H1 (cell line): ENCODE measurements at places on chromosomes 3 and 15. TPM values are rescaled to one million over a fixed set of nuclear protein-coding genes. Genes with fewer than 3 reads are reported as not detected.

GRCh38 chr3:122268257-122269024, 56.6 kb upstream of the CSTA start:
- DNase-seq = no peak

Gene GLDN
- polyA plus RNA-seq = 0.16 and 0.24 TPM in 2 replicates

DNA sequence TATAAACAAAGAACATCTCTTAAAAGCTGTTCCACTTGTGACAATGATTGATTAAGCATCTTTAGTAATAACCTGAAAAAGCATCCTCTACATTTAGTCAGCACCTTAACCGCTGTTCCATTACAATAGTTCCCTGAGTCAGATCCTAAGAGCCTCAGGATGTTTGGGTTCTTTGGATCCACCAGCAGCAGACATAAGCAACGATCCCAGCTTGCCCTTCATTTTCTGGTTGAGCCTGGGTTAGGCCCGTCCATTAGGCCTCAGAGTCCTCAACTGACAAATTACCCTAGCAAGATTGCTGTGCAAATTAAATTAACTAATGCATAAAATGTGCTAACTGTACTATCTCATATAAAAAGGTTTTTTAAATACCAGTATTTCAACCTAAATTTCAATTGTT, 42.3 kb upstream of the ROBO1 start:
- DNase-seq = no peak

Gene PTH1R
- polyA plus RNA-seq = 0.57 and 1.9 TPM in 2 replicates

DNA sequence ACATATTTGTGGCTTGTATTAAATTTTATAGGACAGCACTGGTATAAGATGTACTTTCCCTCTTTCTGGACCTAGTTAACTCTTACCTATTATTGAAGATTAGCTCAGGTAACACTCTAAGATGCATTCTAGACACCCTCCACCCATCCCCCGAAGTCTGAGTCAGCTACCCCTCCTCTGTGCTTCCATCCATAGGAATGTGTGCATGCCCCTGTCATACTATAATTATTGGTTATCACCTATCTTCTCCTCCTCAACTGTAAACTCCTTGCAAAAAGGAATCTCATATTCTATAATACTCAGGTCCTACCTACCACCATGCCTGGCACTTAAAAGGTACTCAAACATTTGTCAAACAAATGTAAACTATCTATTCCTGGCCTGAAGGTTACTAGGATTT, 3.0 kb downstream of the PEAK1 start:
- DNase-seq = no peak

DNA sequence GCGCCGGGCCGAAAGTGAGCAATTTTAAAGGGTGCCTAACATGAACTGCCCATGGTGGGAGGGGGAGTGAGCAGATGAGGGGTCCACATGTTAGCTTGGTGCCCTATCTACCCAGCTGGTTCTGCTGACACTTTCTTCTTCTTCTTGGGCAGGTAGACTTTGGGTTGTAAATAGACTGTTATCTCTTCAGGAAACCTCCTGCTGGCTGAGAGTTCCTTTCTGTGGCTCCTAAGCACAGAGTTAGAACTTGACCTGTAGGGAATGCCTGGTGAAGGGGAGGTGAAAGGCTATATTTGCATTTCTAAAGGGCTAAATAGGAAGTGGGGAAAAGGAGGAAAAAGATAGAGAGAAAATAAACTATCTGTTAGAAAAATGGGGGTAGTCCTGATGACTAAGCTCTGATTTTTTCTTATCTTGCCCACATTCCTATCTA, 521.4 kb upstream of the TGFBR2 start:
- no peak for DNase-seq

Gene LTK
- polyA plus RNA-seq = 0.05 and 0.06 TPM in 2 replicates

DNA sequence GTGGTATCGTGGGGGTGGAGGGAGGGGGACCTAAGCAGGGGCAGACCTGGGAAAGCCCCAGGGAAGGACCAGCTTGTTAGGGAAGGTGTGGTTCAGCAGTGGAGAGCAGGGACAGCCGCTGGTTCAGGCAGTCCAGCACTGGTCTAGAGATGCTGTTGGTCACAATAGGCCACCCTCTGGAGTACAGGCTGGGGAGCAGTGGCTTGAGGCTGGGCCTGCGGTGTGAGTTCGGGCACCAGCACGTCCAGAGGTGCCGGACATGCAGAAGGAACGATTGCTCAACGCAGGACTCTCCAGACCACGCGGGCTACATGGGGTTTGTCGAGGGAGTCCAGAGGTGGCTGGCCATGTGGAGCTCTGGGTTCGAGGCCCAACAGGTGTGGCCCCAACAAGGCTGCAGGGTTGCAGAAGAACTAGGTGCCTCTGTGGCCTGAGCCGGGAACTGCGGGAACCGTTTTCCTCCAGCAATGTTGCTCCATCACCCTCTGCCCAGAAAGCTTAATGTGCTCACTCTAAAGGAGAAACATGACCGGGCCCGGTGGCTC, 143.9 kb downstream of the APBA2 start:
- no peak for DNase-seq

DNA sequence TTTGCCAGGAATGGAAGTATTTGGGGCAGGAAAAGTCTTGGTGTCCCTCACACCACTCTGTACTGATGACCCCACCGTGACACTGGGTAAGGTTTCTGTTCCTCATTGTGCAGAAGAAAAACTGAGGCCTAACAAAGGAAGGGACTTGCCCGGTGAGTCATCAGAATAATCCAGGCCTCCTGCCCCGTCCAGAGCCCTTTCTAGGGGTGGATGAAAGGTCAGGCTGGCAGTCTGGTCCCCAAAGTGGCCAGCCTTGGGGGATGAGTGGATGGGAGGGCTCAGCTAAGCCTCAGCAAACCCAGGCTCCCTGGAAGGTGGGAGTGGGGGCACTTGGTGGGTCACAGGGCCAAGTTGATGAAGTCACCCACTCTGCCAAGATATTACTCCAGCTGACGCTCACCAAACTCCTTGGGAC, 2.3 kb upstream of the DNAH1 start:
- no peak for DNase-seq

DNA sequence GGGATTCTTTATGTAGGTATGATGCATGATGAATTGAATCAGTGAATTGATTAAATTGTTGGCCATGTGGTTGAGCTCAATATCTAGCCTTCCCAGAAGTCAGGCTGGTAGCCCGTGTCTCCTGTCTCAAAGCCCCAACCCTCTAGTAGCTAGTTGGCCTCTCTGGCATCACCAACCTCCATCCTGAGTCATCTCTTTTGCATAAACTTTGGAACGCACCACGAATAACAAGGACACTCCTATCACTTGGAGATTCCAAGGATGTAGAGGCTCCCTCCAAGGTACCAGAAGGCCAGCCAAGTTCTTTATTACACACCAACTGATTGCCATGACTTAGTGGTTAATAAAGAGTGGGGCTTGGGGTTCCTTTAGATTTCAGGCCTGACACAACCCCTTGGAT, 148.4 kb downstream of the APBA2 start:
- DNase-seq = no peak

DNA sequence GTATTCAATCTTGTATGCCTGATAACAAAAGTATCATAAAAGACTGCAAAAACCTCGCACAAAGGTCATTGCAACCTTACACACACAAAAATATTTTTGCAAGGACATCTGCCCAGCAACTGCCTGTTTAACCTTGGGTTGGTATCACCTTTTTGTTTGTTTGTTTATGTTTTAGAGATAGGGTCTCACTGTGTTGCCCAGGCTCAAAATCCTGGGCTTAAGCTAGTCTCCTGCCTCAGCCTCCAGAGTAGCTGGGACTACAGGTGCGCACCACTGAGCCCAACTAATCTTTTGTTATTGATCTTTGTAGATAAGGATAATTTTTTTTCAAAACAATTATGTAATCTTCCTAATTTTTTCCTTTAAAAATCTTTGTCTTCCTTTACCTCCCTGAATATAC, 54.2 kb downstream of the SPTSSB start:
- DNase-seq = no peak
